Endothelial cell (in vitro differentiated cells): ENCODE measurements at places on chromosomes 16 and 17. TPM values are rescaled to one million over a fixed set of nuclear protein-coding genes. Genes with fewer than 3 reads are reported as not detected.
A peak's percentile ranks its signal among the peaks of the same experiment; 100 is the strongest.

DNA sequence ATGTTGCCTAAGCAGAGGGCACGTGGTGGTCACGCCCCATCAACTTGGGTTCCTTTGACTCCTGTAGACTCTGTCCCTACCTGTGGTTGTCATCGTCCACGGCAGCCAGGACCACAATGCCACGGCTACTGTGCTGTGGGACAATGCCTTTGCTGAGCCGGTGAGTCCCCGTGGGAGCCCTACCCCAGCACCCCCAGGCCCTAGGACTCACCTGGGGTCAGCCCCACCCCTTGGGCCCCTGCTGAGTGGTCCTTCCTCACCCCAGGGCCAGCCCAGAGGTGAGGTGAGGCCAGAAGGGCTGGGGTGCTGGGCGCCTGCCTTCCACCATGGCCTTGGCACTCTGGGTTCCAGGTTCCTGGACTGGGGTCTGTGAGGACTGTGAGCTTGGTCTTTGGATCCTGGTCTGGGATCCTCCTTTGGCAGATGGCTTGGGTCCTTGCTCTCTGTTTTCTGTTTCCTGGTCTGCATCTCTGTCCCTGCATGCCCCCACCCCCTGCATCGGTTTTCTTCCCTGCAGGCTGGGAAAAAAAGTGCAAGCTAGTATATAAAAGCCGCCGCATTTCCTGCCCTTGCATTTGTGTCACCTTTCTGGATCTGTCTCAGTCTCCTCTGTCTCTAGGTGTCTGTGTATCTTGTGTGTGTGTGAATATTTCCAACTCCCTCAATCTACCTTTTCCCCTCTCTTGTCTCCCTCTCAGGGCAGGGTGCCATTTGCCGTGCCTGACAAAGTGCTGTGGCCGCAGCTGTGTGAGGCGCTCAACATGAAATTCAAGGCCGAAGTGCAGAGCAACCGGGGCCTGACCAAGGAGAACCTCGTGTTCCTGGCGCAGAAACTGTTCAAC lies 17.5 kb downstream of the STAT5A start:
- peaks cover 11% of the 10 kb centered on the region for H3K27me3 ChIP-seq
- no peaks in the 10 kb centered on the region for H3K4me1 ChIP-seq
- H3K4me3 ChIP-seq, result no peak overlapping the region

BAHCC1 gene
- total RNA-seq, result 10.7 TPM

DNA sequence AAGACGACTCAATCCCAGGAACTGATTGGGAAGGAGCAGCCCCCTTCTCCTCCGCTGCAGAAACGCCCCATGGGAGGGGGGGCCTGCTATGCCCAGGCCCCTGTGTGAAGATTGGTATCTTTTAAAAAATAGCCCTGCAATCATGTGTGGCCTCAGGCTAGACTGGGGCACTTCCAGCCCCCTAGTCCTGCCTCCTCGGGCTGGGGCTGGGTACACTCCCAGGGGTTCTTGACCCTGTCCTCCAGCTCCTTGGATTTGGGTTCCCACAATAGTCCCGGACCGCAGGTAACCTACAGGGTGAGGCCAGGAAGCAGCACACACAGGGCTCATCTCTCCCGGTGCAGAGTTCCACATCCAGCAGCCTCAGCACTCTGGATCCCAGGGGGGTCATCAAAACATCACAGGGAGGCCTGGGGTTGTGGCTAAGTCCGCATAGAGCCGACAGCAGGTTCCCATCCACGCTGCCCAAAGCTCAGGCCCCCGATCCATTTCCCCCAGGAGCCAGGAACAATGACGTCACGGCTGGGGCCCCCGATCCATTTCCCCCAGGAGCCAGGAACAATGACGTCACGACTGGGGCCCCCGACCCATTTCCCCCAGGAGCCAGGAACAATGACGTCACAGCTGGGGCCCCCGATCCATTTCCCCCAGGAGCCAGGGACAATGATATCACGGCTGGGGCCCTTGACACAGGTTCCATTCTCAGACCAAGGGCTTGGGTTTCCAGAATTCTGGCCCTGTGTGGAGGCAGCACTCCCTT lies 202.4 kb downstream of the IRF8 start:
- H3K4me3 ChIP-seq, result no peak overlapping the region
- no peaks in the 10 kb centered on the region for H3K27me3 ChIP-seq

DNA sequence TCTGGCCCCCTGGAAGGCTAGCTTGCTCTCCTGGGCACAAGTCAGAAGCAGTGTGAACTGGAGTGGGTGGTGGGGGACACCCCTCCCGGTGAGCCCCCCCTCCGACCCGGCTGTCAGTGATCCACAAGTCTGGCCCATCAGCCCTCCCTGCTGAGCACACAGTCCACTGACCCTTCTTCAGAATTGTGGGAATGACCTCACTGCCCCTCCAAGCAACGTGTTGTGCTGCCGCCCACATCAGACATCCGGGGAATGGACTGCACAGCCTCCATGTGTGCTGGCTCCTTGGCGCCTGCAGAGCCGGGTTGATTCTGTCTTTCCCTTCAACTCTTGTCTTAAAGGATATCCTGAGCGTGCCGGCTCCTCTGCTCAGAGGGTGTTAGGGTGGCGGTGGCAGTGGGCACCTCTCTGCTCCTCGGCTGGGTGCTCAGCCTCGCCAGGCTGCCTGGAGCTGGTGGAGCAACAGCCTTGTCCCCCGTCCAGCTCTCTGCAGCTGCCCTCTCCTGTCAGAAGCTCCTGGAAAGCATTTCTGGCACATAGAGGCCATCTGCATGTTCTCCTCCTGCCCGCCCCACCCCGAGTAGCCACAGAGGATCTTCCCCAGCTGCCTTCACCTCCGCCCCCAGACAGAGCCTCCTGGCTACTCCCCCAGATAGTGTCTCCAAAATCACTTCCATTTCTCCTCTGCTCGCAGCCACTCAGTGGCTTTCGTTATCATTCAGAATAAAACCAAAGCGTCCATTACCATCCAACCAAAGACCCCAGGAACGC lies 19.8 kb downstream of the NPTX1 start:
- no peak overlapping the region for H3K27ac ChIP-seq
- peaks cover 17% of the 10 kb centered on the region for H3K4me1 ChIP-seq
- no peaks in the 10 kb centered on the region for H3K36me3 ChIP-seq
- no peak for DNase-seq

DNA sequence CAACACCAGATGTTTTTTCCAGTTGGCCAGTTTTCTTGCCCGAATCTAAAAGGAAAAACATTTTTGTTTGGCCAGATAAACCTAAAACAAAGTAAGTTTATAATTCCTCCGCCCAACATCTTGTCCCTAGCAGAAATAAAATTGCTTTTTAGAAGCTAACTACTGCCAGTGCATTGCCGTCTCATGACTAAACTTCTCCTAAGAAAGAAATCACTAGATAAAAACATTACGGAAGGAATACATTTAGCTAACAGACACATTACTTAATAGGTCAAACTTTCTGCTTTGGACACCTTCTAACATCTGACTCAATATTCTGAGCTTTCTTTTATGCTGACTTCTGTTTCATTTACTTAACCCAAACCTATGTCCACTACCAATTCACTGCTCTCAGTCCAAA lies 36.2 kb downstream of the FBXL20 start:
- no peaks in the 10 kb centered on the region for H3K36me3 ChIP-seq
- no peaks in the 10 kb centered on the region for H3K27me3 ChIP-seq
- peaks cover 5% of the 10 kb centered on the region for H3K4me1 ChIP-seq
- no peak for DNase-seq
- no peak overlapping the region for H3K4me3 ChIP-seq

DNA sequence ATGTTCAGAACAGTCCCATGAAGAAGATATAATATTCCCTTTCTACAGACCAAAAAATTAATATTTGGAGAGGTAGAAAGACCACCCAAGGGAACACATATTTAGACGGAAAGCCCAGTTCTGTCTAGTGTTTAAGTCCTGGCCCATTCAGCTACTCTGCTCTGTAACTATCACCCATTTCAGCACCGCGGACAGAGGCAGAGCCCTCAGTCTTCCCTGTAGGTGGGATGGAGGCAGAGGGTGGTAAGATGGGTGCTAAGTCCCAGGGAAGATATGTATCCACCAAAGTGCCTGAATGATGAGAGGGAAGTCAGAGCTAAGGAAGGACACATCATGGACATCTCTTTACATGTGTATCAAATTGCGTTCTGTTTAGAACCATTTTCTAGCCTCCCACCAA lies 27.8 kb upstream of the C16orf78 start:
- H3K4me3 ChIP-seq, result no peak overlapping the region
- H3K36me3 ChIP-seq, result no peaks in the 10 kb centered on the region
- H3K27me3 ChIP-seq, result peaks cover 2% of the 10 kb centered on the region
- peak; percentile 41 for DNase-seq
- no peak overlapping the region for H3K27ac ChIP-seq

- no peaks in the 10 kb centered on the region for H3K4me1 ChIP-seq
- DNase-seq, result no peak
- H3K27me3 ChIP-seq, result peaks cover 3% of the 10 kb centered on the region
- H3K27ac ChIP-seq, result no peak overlapping the region
These were observed 55.3 kb downstream of the NOG start for GRCh38 chr17:56648806-56649205.

DOK4 gene
- total RNA-seq, result 69.4 TPM

GRCh38 chr17:45408611-45409421 lies 23.9 kb downstream of the ARHGAP27 start:
- no peak for DNase-seq
- peak overlapping the region; percentile 15 for H3K4me3 ChIP-seq
- peaks cover 16% of the 10 kb centered on the region for H3K27me3 ChIP-seq
- H3K4me1 ChIP-seq, result peaks cover 58% of the 10 kb centered on the region
- peak overlapping the region; percentile 86 for H3K27ac ChIP-seq
- peaks cover 22% of the 10 kb centered on the region for H3K36me3 ChIP-seq

TRIM25 gene
- 13.8 TPM for total RNA-seq
